ENCODE measurements at places on chromosomes 4 and X. TPM values are rescaled to one million over a fixed set of nuclear protein-coding genes. Genes with fewer than 3 reads are reported as not detected.

TRPC5OS gene
- not detected for total RNA-seq

LRP2BP gene
- 0.95 TPM for total RNA-seq

RNF128 gene
- total RNA-seq: 0.09 TPM

AKAP14 gene
- not detected for total RNA-seq

NXF2 gene
- not detected for total RNA-seq

MND1 gene
- total RNA-seq: 0.87 TPM

CNKSR2 gene
- total RNA-seq: not detected
